ENCODE measurements at places on chromosomes 7 and 10.

DNA sequence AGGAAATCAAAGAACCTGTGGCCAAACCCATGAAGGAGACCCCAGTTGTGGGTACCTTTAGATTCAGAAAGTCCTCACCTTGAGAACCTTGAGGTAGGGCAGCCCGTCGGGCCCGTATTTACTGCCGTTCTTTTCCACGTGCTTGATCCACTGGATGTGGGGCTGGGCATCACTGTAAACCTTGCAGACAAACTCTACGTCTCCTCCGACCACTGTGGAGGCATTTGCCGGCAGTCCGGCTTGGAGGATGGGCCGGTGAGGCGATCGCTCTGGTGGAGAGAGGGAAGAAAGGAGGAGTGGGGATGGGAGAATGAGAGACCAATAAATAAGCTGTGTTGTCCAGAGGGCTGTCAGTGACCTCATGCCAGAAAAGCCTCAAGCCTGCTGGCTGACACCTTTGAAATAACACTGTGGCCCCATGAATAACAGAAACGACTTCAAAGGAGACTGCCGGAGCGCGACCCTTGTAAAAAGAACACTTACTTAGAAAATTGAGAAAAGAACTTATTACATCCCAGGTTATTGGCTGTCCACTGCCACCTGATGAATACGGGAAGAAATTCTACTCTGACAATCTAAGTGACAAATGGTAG lies 78.2 kb downstream of the FGFR2 start:
- DNase-seq = no peak

GRCh38 chr10:49161411-49161997 lies 26.7 kb downstream of the TMEM273 start:
- DNase-seq = peak; percentile 57

DNA sequence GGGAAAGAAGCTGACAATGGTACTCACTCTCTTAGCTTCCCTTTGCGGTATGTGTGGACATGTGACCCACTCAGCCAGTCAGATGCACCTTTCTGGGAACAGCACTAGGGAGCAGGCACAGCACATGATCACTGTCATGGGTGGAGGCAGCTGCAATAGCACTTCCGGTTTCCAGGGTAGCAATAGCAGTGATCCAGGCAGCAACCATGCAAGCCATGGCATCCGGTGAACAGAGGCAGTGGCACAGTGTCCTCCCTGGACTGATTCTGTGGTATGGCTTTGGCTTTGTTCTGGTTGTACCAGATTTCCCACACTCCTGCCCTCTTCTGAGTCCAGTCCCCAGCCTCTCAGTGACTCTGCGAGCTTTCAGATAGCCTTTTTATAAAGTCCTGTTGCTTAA lies 86.8 kb upstream of the NAMPT start:
- peak; percentile 16 for DNase-seq

GRCh38 chr7:5218564-5219360 lies 28.7 kb downstream of the WIPI2 start:
- no peak for DNase-seq

DNA sequence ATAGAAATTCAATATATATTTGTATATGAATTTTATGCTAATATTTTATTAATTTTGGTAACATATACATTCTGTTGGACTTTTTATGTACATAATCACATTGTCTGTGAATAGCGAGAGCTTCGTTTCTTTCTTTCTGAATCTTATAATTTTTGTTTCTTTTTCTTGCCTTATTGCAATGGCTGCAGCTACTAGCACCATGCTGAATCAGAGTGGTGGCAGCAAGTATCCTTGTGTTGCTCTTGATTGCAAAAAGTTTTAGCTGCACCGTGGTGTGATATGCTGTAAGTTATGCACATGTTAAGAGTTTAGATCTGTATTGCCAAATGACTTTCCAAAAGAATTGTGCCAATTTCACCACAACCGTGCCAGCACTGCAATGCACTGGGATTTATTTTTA lies 32.6 kb downstream of the ELFN1 start:
- no peak for DNase-seq

GRCh38 chr7:137531671-137532070 lies 188.1 kb upstream of the PTN start:
- no peak for DNase-seq

- peak; percentile 94 for DNase-seq
Measured at GRCh38 chr10:35387768-35388167, 51.5 kb downstream of the CCNY start.

DNA sequence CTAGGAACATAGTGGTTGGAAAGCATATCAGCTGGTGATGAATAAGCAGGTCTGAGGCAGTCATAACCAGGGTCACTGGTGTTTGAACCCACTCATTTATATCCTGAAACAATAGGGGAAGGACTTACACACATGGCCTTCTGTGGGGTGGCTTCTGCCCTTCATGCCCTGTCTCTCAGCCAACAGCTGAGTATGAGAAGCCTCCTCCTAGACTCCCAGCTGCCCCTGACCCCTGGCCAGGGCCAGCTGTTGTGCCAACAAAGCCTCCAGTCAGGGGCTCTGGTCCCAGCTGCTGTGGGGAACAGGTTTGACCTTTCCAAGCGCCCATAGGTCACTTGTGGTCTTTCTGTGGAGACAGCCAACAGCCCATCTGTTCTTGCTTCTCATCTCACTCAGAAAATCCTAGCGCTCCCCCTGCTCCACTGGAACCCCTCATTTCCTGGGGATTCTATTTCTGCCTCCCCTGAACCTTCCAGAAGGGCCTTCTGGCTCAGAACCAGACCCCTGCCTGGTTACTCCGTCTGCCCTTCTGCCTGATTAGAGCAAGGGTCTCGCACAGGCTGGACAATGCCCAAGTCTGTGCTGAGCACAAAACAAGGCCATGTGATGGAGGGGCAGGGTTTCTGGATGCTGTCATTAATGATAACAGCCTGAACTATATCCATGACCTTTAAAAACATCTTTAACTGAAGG lies 9.7 kb upstream of the PURB start:
- peak; percentile 55 for DNase-seq

GRCh38 chr7:40135317-40135610 lies 459 bp downstream of the SUGCT start:
- no peak for DNase-seq

DNA sequence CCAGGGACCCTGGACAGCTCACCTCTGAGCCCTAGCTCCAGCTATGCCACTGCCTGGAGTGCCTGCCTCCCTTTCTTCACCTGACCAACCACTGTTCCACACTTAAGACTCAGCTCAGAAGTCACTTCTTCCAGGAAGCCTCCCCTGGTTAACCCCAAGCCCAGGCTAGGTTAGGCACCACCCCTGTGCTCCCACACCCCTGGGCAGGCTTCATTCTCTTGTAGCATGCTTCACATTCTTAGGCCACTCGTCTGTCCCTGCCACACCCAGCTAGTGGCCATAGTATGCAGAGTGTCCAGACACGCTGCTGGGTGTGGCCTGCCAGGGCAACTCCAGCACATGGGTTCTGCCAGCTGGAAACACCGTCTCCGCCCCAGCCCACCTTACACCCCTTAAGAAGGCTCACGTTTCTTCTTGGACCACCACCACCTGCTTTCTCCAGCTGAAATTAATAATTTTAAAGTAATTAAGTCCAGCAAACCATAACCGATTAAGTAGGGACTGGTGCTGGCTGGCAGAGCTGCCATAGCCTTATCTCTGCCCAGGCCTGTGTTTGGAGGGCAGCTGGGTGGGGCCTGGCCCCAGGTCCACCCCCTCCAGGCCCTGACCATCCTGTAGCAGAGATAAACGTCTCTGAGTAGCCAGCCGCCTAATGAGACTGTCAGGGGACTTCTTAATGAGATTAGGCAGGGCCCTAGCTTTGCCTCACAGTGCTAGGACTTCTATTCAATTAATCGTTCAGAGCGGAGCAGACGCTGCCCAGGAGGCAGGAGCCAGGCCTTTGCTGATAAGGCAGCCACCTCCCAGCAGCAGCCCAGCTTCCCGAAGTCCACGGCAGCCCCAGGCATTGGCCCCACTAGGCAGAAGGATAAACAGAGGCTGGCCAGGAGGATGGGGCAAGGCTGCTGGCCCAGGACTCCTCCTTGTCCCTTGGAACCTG lies 20.5 kb downstream of the GRID1 start:
- no peak for DNase-seq

DNA sequence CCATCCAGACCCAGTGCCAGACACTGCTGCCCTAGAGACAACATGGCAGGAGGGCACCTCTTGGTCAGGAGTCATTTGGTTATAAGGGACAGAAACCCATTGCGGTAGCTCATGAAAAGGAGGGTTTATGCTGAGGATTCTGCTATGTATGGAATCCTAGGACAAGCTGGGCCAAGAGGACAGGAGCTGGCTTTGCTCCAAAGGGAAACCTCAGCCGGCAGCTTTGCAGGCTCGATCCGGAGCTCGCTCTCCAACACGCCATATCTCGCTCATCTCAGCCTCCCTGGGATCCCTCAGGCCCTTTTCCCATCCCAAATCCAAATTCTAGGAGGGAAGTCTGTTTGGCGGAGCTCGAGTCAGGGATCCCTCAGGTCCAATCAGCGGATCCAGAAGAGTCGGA lies 345.7 kb downstream of the GLRX3 start:
- DNase-seq = no peak

DNA sequence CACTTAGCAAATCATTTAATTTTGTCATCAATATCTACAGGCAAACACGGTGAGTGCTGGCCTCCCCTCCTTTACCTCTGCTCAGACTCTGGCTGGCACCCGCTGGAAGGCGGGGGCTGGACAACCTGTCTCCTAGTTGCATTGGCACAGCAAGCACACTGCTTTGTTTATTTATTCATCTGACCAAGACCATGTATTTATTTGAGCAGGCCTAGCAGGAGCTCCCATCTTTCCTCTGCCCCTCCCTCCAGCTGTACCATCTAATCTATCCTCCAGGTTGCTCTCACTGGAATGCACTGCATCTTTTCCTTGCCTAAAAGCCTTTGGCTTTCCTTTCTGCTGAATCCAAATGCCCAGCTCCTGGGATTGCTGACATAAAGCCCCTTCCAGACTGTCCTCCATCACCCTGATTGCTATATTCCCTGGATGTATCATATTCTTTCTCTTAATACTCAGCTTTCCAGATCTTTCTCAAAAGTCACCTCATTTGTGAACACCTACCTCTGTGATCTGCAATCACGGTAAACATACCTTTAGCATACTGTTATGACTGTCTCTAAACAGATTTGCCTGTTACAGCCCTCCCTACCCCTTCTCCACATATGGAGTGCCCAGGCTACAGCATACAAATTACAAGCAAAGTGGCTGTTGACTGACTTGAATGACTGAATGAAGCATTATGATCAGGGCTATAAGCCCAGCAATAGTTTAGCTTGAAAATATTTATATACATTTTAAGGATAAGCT lies 9.6 kb downstream of the ELMO1 start:
- no peak for DNase-seq

DNA sequence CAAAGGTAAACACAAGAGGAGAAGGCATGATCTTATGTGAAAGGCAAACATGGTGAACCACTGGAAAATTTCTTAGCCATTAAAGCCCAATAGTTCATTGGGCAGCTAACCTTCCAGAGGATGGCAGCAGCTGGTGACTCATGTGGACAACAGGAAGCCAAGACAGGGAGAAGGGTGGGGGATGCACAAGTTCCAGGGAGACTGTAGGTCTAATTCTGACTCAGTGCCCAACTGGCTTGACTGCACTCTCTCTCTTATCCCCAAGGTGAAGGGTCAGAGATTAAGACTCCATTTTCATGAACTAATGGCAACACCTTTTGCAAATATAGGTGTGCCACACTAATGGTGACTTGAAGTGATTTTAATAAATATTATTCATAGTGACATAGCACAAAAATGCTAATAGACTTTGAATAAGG lies 47.9 kb upstream of the SLC35B4 start:
- peak; percentile 88 for DNase-seq

DNA sequence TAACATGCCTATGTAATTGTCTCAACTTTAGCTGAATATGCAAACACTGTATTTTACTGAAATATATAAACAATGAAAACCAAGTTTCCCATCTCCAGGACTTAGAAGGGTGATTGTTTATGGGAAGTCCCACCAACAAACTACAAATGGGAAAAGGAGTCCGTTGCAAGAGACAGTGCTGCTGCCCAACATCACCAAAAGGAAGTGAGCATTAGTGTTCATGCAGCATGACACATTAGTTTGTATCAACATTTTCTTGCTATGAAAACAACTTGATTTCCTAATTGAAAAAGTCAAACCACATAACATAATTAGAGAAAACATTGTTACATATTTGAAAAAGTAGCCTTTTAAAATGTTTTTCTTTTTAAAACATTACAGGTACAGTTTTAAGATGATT lies 138.5 kb downstream of the ZNF438 start:
- DNase-seq = peak; percentile 56

DNA sequence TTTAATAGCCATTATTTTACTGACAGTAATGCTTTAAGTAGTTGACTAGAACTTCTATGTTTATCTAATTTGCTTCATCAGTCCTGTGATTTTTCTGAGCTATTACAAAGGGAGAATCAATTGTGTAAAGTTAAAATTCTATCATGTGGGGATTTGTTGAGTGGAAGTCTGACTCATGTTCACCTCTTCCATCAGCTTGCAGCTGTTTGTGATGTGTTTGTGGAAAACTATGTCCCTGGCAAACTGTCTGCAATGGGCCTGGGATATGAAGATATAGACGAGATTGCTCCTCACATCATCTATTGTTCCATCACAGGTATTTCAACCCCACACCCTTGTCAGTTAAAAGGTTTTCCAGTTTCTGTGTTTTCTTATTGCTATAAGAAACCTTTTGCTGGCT lies 59.9 kb downstream of the SUGCT start:
- peak; percentile 83 for DNase-seq

DNA sequence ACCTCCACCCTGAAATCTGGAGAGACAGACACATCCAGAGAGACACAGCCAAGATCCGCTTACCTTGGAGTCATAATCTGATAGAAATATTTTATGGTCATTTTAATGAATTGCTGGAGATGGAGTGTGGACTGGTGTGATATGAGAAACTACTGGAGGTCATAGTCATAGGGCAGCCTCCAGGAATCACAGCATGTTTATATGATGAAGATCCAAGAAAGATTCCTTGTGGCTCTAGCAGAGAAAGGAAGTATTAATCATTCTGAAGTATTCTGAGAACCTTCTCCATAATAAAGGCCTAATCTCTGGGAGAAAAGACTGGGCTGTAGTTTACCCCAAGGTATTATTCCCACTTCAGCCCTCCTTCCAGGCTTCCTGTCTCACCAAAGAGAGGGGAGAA lies 38.0 kb downstream of the POLR1F start:
- peak; percentile 53 for DNase-seq

- DNase-seq = no peak
Measured at GRCh38 chr7:93146472-93147141, 1.6 kb downstream of the SAMD9L start.

GRCh38 chr7:141291541-141291940 lies 217.7 kb downstream of the TMEM178B start:
- no peak for DNase-seq

DNA sequence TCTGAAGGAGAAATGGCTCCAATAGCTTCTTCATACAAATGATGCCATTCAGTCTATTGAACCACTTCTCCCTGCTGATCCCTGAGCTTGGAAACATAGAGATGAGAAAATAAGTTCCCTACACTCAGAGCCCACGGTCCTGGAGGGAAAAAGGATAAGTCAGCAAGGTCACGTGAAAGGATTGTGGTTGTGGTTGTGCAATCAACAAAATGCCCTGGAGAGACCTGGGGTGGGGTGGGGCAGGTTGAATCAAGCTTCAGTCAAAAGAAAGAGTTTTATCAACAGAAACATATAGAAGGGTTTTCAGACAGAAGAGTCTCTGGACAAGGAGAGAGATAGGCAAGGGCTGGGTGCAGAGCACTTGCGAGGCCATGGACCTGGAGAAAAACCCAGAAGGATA lies 30.1 kb downstream of the C10orf90 start:
- DNase-seq = no peak

- no peak for DNase-seq
Measured at GRCh38 chr10:26503911-26504310, 65.8 kb downstream of the APBB1IP start.

All from HCEC 1CT (cell line).